Activated CD4-positive, alpha-beta T cell treated with anti-CD3 and anti-CD28 coated beads for 1 hour (primary cell): ENCODE measurements at places on chromosomes 3 and 15.

GRCh38 chr15:54082836-54083492 is 104.7 kb downstream of the UNC13C start:
- no peak for DNase-seq

DNA sequence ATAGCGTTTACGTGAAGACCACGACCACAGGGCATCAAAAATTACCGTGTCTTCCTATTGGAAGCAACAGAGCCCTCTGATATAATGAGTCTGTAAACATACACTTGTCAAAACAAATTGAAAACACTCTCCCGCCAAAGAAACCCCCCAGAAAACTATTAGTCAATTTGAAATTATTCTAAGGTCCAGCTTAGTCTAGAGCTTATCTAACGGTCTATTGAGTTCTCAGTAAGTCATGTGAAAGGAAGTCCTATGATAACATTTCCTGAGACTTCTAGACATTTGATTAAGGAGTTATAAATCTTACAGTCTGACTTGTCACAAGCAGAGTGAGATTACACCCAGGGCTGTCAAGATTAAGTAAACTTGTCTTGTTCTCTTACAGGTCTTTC is 356.3 kb downstream of the FOXP1 start:
- no peak for DNase-seq

GRCh38 chr15:89177116-89177515 is 44.3 kb downstream of the RLBP1 start:
- no peak for DNase-seq

DNA sequence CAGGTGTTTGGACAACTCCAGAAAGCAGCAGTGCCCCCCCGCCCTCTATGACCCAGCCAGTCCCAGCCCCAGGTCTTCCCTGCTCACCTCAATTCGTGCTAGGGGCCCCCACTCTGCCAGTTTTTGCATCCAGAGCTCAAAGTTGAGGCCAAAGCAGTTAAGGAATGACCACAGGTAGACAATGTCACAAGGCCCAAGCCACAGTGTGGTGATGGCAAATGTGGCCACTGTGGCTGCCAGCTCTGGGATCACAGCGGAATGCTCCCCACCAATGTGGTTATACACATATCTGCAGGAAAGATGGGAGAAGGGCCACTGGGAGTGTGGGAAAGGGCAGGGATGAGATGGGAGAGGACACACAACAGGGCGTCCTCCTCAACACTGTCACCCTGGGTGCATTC is 8.2 kb downstream of the KLHL40 start:
- DNase-seq = no peak

GRCh38 chr15:48850648-48851047 is 27.3 kb upstream of the EID1 start:
- DNase-seq = no peak

- DNase-seq = no peak
Measured at GRCh38 chr3:16614033-16615031, 9.1 kb upstream of the DAZL start.

DNA sequence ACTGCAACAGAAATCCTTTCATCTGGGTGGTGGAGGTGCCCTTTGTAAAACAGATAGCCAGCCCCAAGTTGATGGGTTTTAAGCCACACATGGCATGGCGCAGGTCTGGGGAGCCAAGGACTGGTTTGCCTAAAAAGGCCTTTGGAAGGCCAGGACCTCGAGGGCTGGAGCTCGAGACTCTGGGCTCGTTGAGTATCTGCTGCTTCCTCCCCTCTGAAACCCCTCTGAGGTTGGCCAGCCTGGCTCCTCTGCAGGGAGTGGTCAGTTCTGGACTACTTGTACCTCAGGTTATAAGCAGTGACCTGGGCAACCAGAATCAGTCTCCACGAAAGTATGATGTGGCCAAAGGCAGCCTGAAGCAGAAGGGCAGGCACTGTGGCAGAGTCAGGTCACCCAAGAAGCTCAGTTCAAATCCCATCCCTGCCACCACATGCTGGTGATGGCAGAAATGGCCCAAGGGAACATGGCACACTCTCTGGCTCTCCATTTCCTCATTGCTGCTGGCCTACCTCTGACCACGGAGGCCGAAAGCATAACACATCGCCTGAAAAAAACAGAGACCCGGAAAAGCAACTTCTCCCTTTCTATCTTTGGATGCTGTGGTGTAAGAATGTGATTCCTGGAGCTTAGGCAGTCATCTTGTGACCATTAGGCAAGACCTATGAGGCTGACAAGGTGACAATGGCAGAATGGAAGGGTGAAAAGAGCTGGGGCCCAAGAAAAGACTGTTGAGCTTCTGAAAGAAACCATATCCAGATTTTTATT is 51.2 kb downstream of the WNT7A start:
- DNase-seq = no peak

- DNase-seq = no peak
Measured at GRCh38 chr3:155585384-155585783, 159.5 kb downstream of the PLCH1 start.

- DNase-seq = no peak
Measured at GRCh38 chr15:38130740-38131498, 121.7 kb upstream of the SPRED1 start.

GRCh38 chr3:127674101-127674721 is 1.5 kb downstream of the ABTB1 start:
- DNase-seq = peak; percentile 7

DNA sequence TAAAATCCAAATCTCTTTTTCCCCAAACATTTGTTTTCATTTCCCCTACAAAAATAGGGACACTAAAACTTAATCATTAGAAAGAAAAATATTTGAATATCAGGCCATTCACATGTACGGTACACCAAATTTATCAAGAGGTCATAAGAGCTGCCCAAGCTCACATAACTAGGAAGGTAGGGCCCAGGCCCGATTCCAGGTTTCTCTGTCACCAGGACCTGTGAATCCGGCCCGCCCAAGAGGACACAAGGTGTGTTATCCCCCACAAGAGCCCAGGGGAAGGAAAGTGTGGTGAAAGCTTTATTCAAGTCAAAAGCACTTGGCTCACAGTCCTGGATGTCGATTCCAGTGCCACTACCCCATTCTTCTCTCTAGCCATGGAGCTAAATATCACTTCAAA is 130.6 kb downstream of the DMXL2 start:
- DNase-seq = no peak
